ENCODE measurements at places on chromosomes 16 and 17.
A peak's percentile ranks its signal among the peaks of the same experiment; 100 is the strongest.

GRCh38 chr17:76557368-76558197 is 17.7 kb downstream of the PRCD start:
- peak; percentile 87 for DNase-seq

DNA sequence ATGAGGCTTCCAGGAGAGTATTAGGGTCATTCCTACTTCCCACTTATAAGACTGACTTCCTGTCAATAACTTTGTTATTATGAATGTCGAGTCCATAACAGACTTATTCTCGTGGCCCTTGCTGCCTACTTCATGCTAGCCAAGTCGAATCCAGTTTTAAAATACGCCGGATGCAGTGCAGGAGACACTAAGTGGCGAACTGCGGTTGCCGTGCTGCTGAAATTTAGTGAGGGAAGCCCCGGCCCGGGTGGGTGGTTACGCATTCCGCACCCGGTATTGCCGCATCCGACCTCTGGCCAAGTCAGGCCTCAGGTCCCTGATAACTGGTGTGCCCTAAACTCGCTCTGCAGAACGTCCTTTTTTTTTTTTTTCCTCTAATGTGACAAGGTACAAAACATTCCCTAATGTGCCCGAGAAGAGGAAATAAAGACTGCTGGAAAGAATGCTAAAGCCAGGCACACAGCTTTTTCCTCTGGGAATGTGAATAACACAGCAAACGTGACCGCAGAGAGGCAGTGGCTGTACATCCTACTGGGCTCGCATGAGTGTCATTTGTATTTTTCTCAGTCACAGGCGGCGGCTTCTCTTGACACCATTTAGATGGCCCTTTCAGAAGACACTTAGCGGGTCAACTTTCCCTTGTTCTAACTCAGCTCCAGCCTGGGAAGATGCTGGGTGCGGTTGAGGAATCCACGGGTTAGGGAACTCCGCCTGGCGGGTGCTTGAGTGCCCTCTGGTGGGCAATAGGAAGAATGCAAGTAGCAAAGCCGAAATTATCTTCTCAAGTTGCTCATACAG is 7.1 kb upstream of the AKTIP start:
- peak; percentile 60 for DNase-seq

GRCh38 chr17:19343671-19344151 is 18.8 kb downstream of the B9D1 start:
- no peak for DNase-seq

DNA sequence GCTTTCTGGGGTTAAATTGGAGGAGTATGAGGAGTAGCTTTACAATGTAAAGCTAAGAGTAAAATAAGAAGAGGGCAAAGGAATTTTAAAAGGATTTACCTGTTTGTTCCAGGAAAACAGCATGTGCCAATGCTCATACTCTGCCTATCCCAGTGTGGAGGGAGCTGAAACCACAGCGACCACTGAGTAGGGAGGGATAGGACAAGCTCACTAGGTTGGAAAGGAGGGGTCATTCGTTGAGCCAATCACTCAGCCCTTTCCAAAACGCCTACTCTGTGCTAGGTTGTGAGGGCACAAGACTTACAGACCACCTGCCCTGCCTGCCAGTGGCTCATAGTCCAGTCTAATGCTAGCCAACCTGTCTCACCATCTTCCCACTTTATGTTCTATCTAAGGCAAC is 1.1 kb upstream of the DNAJC7 start:
- no peak for DNase-seq

- DNase-seq: peak; percentile 82
These were observed 410 bp upstream of the HOXB5 start for GRCh38 chr17:48593840-48594537.

DNA sequence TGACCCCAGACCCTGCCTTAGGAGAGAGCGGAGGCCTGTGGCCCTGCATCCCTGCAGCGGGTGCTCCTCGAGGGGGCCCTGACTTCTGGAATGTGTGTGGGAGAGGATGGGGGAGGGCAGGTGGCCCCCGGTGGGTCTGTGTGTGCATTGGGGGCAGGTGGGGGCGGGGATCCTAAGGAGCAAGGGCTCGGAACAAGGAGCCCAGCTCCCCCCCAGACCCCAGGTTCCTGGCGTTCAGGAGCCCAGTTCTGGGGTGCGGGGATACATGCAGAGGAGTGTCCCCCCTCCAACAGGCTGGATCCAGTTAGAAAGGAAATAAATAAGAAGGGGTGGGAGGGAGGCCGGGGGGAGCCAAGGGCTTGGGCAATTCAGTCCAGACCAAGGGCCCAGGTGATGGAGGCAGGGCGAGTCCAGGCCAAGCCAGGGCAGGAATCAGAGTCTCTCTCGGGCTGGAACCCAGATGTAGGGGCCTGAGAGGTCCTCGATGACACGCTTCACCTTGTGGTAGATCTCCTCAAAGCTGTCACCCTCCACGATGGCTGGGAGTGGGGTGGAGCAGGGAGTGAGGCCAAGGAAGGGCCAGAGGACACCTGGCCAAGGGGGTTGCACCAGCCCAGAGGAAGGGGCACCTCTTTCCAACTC is 11.2 kb upstream of the ASGR1 start:
- no peak for DNase-seq

DNA sequence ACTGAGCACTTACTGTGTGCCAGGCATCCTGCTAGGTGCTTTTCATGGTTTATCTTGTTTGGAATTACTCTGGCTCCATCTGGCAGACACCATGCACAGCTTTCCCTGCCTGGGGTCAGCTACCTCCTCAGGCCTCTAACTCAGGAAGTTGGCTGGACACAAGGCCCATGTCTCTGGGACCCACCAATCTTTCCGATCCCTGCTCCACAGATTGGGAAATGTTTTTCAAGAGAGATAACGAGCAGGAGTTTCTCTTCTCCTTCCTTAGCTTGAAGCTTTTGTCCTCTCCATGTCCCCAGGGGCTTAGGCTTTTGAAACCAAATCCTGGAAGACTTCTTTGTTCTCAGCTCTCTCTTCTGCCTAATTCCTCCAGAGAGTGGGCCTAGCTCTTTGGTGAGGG is 11.5 kb upstream of the ELAC2 start:
- DNase-seq: no peak

- no peak for DNase-seq
These were observed 100.3 kb downstream of the ZFHX3 start for GRCh38 chr16:72947379-72948237.

- DNase-seq: no peak
These were observed 25.8 kb downstream of the ABCC1 start for GRCh38 chr16:15975172-15975571.

DNA sequence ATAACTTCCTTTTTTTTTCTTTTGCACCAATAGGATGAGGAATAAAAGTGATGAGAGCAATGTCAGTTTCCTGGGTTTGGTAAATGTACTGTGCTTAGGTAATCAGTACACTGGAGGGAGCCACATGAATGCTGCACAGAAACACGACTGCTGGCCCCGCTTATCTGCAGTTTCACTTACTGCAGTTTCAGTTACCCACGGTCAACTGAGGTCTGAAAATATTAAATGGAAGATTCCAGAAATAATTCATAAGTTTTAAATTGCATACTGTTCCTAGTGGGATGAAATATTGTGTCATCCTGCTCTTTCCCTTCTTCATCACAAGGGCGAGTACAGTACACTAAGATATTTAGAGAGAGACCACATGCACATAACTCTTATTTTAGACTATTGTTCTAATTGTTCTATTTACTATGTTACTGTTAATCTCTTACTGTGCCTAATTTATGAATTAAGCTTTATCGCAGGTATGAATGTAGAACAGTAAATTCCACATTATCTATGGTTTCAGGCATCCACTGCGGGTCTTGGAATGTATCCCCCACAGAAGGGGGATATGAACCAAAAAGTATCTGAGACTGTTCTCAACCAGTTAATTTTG is 6.4 kb upstream of the LGALS3BP start:
- peak; percentile 27 for DNase-seq

DNA sequence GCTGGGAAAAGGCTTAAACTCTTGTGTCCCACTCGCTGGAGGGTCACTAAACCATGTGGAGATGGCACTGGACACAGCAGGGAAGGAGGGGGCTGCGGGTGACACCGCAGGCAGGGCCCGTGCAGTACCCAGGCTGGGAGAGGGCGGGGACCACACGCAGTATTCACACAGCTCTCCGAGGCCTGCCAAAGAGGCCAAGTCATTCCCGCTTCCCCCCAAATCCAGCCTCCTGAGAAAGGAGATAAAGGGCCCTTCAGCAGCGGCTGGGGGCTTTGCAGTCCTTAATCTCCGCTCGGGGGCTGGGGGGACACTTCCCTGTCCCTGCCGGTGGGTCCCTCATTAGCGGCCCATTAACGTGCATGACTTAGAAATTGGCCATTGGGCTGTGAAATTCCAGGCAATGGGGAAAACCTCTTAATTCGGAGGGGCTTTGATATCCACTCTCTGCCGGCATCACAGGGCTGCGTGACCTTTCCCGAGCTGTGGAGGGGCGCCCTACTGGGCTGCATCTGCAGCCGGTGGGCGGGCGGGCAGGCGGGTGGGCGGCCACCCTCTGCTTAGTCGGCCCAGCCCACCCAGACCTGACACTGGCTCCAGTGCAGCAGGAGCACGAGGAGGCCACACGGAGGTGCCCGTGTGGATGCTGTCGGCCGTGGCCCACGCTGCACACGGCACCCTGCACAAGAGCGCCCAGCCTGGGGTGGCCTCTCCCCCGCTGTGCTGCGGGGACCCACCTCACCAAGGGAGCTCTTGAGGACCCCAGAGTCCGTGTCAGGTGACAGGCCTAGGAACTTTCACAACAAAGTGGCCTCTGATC is 2.6 kb upstream of the SLC38A8 start:
- DNase-seq: no peak

- DNase-seq: no peak
These were observed 39.6 kb upstream of the TMEM97 start for GRCh38 chr17:28279411-28279810.

GRCh38 chr16:20744922-20745440 is 3.4 kb upstream of the THUMPD1 start:
- DNase-seq: no peak

DNA sequence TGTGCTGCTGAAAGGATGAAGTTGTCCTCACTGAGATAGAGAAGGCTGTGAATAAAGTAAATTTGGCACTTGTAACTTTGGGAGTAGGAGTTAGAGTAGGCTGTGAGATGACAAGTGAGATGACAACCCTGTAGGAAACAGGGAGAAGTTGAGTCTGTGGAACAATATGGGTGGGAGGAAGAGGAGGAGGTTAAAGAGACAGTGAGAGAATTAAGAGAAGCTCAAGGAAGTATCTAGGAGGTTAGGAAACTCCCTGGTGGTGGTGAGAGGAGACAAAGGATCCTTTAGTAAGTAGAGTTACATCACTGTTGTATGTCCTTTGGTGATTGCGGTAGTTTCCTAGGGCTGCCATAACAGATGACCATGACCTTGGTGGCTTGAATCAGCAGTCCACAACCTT is 10.7 kb upstream of the HSD17B2 start:
- no peak for DNase-seq

Measured in renal cortical epithelial cell (primary cell).